NCI-H69 (cell line): ENCODE measurements at places on chromosomes 2 and 18.

GRCh38 chr2:68125821-68126220 is 31.9 kb upstream of the PNO1 start:
- no peak for DNase-seq

- no peak for DNase-seq
Measured at GRCh38 chr2:98164256-98164655, 77.3 kb downstream of the VWA3B start.

DNA sequence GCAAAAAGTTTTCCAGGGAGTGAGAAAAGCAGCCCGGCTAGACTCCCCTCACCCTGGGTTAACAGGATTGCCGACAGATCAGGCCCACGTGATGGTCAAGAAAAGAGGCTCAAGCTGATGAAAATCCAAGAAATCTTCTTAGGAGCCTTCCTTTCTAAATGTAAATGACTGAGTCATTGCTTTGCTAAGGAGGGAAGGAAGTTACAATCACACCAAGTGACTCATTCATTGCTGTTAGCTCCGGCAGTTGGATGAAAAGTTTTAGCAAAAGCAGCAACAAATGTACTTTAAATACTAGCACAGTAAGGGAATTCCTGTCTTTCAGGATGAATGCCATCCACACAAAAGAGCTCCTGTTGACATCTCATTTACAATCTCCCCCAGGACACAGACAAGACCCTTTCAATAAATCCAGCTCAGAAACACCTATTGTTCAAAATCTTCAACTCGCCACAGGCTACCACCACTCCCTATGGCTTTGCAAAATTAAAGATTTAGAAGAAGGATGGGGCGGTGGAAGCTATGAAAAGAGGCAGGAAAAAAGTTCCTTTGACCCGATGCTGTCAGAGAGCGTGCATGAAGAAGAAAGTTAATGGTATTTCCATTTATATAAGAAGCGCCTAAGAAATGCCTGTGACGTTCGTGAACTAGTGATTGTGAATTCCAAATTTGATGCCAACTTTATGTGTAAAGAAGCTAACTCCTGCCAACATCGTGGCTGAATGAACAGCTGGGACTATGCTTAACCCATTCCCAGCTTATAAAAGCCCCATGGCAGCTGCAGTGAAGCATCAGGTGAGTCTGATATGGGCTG is 153.7 kb downstream of the TGIF1 start:
- DNase-seq, result peak; percentile 86

DNA sequence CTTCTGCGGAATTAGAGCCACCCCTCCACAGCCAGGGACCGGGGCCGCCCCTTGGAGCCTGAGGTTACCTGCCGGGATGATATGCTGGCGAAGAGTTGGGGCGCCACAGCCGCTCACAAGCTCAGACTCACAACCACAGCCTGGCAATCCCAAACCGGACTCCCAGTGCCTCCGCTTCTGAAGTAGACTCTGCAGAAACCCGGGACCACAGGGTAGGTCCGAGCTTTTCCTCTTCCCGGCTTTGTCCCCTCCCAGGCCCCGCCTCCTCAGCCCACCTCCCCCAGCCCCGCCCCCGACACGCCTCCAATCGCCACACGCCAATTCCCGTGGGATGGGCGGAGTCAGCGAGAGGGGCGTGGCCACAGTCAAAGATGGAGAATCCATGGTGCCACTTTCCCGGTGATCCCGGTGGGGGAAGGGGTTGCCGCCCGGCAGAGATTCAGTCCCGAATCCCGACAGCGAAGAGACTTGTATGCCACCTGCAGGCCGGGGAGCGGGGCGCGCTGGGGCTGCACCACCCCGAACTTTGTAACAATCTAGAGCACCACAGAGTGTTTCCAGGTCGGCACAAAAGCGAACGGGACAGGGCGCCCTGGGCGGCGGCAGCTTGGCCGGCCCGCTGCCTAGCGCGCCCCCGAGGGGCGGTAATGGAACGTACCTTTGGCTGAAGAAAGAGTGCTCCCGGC is at the start of gene IDH1:
Gene IDH1, minus strand, starts transcription at position 201 of the 686 bp plus-strand sequence. CDS start 3,520 bp downstream, outside the sequence.
- DNase-seq, result peak; percentile 93

DNA sequence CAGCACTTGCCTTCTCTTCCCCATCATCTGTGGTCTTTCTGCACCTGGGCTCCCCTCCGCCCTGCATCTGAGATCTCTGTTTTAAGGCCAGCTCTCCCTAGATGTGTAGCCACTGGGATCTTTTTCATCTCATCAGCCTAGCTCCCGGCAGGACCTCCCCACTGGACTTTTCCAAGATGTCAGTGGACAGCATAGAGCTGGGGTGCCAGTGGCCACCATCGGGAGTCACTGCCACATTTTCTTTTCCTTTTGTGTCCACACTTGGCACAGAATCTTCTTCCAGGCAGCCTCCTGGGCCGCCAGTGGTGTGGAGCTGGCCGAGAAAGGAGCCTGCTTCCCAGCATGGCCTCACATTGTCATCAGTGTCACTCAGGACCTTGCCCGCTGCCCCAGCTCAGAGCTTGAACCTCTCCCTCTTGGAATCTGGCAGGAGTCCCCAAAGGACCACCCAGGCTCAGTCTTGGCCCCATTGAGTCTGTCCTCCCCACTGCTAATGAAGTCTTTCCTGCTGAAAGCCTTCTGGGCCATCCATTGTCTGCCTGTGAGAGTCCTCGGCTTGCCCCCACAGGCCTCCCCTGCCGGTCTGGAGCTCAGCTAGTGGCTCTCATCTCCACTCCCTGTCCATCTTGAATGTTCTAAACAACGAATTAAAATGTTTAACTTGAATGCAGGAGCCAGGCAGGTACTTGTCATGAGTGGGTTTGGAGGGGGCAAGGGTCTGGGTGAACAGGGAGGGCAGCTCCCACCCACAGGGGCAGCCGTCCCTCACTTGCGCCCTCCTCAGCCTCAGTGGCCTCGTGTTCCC is 324.4 kb downstream of the GBX2 start:
- no peak for DNase-seq
